ENCODE measurements at places on chromosomes 2 and 18.

DNA sequence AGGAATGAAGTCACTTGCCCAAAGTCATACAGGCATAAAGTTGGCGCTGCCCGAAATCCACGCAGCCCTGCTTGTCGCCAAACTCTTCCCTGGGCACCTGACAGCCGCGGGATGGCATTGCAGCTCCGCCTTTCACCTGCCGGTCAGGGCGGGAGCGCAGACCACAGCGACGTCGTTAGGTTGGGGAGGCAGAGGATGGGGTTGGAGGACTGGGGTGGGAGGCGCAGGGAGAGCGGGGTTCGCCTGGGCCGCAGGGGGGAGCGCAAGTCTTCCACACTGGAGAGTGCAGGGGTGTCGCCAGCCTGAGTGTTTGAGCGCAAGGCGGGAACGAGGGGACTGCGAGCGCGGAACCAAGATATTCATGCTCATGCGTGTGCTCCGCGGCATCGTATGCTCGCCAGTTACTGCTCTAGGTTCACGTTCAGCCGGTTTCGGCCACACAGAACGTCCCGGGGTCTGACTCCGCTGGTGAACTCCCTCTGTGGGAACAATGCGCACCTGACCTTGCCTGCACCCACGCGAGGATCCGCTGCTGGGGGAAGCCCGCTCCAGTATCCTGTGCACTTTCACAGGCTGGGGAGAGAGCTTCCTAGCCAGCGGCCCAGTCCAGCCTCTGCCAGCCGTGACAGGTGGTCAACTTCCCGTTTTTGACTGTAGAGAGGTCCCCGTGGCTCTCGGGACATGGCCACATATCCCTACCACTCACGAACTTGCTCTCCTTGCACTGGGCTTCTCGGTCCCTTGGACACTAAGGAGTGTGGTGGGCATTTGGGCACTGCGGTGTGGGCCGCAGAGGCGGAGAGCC, 767 bp upstream of the NPPC start:
- DNase-seq, result peak; percentile 8

DNA sequence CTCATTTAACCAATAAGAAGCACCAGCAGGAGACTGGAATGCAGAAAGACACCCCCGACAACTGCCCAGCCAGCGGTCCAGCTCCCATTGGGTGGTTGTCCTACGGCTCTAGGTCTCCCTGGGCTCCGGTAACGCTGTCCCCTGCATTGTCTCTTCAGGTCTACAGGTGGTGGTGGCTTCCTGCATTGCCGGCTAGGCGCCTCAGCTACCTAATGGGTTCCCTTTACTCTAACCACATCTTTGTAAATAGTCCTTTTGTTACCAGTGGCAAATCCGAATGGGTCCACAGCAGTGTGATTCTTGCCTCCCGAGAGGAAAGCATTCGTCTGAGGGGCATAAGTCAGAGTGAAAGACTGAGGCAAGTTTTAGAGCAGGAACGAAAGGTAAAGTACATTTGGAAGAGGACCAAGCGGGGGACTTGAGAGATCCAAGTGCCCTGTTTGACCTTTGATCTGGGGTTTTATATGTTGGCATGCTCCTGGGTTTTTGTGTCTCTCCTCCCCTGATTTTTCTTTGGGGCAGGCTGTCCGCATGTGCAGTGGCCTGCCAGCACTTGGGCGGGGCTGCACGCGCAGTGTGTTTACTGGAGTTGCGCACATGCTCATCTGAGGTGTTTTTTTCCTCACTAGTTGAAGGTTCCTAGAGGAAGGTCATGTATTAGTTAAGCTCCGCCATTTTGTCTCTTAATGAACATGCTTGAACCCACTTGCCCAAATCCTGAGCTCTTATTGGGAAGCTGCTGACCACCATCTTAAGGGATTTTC, 11.0 kb downstream of the FABP1 start:
- DNase-seq, result no peak

- no peak for DNase-seq
These were observed 171.0 kb downstream of the HRH4 start for GRCh38 chr18:24631243-24632025.

DNA sequence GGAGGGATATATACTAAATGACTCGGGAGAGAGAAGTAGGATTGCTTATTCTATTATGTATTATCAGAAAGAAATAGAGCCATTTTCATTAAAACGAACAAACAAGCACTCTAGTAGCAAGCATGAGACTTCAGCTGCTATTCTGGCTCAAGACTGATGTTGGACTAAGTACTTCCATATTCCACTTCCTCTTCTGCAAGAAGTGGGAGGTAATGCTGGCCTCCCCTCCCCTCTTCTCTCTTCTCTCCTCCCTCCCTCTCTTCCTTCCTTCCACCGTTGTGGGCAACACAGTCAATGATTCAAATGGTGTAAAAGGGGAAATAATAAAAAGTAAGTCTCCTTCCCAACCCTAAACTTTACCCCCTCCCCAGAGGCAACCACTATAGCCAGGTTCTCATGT, 62.6 kb downstream of the EMX1 start:
- DNase-seq, result no peak

GRCh38 chr18:8217051-8217564, 392.1 kb upstream of the RAB12 start:
- no peak for DNase-seq

DNA sequence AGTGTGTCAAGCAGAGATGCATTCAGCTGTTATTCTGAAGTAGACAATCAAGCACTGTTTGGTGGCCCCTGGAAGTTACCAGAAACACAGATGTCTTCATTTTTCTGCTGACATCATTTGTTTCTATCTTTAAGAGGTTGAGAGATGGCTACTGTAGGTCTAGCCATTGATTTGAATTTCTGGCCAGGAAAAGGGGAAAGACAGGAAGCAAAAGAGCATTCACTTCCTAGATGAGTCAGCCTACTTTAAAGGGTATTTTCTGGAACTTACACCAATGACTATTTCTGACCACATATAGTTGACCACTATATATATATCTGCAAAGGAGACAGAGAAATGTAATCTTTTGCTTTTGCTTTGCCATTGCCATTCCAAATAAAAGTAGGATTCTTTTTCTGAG, 900.1 kb upstream of the SOX11 start:
- DNase-seq, result no peak

- DNase-seq, result no peak
These were observed 84.2 kb downstream of the KLHL29 start for GRCh38 chr2:23469142-23469540.

DNA sequence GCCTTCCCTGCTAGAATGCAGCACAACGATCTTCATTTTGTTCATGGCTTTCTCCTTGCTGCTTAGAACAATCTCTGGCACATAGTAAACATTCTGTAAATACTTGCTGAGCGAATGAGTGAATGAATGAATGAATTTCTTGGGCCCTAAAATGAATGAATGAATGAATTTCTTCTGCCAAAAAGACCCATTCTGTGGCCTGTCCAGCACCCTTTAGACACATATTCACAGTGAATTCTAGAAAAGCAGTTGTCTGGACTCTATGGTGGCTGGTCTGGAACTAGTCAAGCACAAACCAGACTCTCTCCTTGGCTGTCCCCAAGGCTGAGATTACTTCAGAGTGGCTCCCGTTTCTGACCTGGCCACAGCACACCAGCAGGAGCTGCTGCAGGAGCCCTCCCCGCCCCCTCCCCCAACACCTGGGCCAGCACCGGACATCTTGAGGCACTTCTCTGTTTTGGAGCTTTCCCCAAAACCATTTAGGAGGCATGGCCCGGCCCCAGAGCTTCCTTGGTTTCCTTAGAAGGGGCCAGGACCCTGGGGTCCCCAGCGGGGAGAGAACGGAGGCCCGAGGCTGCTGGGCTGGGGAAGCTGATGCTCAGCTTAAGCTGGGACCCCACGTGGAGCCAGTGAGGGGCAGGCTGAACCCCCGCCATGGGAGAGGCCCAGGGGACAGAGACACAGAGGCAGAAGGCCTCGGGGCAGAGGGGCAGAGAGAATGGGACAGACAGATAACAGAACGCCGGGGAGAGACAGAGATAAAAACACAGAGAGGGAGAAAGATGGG, 159.0 kb downstream of the ZFP36L2 start:
- no peak for DNase-seq

DNA sequence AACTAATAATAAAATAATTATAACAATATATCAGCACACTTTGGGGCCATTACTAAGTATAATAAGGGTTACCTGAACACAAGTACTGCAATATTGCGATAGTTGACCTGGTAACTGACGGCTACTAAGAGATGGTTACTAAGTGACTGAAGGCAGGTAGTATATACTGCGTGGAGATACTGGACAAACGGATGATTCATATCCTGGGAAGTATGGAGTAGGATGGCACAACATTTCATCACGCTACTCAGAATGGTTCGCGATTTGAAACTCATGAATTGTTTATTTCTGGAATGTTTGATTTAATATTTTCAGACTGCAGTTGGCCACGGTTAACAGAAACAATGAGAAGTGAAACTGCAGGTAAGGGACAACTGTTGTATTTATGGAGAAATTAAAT, 39.5 kb upstream of the FLACC1 start:
- no peak for DNase-seq

- DNase-seq, result no peak
These were observed 143.7 kb upstream of the SYT4 start for GRCh38 chr18:43420950-43421349.

GRCh38 chr2:108982259-108982679, 6.8 kb downstream of the EDAR start:
- DNase-seq, result no peak

DNA sequence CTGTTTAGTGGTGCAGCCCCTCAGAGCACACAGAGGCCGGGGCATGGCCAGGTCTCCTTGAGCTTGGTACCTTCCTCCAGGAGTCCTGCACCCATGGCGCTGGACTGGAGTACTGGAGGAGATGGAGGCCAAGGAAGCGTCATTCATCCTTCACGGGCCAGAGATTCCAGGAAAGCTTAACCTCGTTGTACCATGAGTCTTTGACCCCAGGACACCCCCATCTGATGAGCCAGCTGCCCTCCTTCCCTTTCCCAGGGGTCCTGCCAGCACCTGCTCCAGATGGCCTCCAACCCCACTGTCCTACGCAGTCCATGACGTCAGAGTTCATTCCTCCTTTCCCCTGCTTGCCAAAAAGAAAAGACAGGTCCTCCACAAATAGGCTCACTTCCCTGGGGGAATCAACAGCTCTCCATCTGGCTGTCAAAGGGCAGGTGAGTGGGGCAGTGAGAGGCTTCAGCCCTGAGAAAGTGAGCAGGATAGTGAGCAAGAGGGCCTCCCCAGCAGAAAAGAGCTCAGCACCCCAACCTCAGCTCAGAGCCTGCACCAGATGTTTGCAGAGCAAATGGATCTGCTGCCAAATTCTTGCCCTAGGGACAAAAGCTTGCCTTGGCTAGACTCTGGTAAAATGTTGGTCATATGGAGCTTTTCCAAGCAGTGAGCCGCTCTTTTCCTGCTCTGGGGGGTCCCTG, 4.5 kb upstream of the NPPC start:
- DNase-seq, result no peak

DNA sequence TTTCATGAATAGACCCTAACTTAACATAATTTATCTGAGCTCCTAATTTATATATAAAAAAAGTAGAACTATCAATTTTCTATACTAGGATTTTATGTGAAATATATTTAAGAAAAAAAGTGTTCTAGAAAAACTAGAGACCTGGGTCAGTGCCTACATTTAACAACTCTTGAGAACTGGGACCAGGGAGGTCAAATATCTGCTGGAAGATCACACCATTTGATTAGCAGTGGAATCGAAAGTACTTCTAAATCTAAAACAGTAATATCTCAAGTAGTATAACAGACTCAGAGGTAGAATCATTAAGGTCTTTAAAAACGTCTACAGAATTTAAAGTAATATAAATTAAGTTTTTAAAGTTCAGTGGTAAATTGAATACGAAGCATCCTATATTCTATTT, 34.6 kb downstream of the PPP3R1 start:
- no peak for DNase-seq

DNA sequence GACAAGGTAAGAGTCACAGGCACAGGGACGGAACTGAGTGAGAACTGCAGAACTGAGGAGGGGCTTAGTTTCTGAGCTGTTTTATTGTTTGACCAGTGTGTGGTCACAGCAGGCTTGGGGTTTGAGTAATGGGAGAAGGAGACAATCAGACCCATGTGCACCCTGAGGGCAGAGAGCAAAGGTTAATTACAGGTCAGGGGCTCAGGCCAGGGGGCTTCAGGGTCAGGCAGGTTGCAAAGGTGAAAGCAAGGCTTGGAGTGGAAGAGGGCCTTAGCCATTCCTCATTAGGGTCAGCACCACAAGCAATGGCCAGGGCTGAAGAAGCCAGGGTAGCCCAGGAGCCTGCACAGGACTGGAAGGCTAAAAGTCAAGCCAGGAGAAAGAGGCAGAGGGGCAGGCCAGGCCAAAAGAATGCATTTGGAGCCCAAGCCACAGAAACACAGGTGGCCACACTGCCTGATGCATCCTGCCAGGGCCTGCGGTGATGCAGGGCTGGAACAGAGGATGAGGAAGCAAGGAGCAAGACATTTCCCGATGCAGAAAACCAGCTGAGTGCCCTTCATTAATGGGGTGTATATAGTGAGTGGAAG, 209.8 kb upstream of the GYPC start:
- no peak for DNase-seq

GRCh38 chr2:47277187-47277586, 122.1 kb upstream of the STPG4 start:
- DNase-seq, result no peak

DNA sequence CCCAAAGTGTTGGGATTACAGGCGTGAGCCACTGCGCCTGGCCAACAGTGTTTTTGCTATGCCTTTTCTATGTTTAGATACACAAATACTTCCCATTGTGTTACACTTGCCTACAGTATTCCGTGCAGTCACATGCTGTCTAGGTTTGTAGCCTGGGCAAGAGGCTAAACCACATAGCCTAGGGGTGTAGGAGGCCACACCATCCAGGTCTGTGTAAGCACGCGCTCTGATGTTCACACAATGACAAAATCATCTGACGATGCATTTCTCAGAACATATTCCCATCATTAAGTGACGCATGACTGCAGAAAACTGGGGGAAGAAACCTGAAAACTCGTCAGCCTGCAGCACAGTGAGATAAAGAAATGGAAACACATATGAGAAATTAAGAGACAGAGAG, 46.1 kb upstream of the TWIST2 start:
- no peak for DNase-seq
